ENCODE measurements at places on chromosomes 1 and 21. TPM values are rescaled to one million over a fixed set of nuclear protein-coding genes. Genes with fewer than 3 reads are reported as not detected.

ZNF593 gene
- polyA plus RNA-seq, result 26.2 TPM

DNA sequence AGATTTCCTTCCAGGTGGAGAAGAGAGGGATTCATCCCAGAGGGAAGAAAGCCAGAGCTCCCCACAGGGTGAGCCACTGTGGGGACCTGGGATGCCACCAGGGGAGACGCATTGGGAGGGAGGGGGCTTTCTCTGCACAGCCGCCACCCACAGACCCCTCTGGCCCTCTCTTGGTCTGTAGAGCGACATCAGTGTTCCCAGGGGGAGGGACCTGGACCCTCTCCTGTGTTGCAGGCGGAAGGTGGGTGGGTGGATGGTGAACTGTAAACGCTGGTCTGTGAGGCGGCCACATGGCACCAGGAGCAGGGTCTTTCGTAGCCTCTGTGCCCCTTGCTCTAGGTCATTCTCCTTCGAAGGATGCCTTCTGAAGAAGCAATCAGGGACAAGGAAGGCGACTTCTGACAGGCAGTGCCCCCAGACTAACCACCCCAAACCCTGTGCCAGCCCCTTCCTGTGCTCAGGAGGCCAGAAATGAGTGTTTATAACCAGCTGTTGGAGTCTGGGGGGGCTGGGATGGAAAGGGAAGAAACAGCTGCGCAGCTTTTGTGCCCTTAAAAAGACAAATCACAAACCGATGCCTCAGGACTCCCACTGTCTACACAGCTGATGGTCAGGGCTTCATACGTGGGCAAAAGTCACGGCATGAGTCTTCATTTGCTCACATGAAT lies 121.4 kb upstream of the ZBTB40 start:
- DNase-seq, result no peak

GRCh38 chr1:209802780-209803152 lies 3.2 kb downstream of the IRF6 start:
- DNase-seq, result no peak

DNA sequence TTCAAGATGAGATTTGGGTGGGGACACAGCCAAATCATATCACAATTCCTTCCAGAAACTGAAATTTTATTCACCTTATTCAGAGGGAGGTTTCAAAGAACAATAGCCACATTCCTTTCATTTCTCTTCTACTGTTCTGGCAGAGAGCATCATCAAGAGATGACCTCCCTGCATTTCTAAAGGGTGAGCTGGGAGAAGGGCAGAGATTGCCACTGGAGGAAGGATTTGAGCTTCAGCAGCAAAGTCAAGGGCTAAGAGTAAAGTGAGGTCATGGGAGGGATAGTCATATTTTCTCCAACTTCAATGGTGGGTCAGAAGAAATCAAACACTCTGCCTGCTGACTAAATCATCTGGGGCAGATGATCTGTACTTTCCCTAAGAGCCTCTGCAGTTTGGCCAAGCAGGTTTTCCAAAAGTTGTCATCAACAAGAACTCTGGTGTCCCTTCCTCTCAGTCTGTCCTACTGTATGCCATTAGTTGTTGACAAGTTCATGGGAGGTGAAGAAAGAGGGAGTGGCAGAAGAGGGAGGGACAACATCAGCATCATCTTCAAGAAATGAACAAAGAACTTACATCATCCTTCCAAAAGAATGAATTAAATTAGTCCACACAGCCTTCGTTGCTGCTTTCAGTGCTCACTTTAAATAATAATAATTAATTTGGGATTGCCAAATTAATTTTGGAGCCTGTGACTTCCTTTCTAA lies 298.3 kb downstream of the ASTN1 start:
- no peak for DNase-seq

Measured in CD8-positive, alpha-beta memory T cell (primary cell).